ENCODE measurements at places on chromosomes 2 and 18.
A peak's percentile ranks its signal among the peaks of the same experiment; 100 is the strongest.

- no peak for DNase-seq
Measured at GRCh38 chr18:44533071-44533470, 147.6 kb upstream of the SETBP1 start.

DNA sequence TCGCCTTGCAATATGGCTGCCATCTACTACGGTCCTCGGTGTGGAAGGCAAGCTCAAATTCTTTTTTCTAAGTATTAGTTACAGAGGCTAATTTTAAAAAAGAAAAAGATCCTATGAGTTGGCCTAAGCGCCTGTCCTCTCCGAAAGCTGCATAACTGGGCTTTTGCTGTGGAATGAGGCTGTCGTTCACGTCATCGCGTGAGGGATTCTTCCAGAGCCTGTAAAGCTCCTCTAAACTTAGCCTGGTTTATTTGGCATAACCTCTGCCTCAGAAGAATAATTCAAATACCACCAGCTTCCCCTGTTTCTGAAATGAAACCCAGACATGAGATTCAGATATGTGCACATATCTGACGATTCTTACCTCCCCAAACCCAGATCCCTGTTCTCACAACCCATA is 187.4 kb downstream of the DNER start:
- DNase-seq, result no peak

- no peak for DNase-seq
Measured at GRCh38 chr18:75538727-75539126, 111.2 kb upstream of the SMIM21 start.

GRCh38 chr2:144514616-144515091 is 5.3 kb downstream of the ZEB2 start:
- no peak for DNase-seq

- DNase-seq, result no peak
Measured at GRCh38 chr2:202108345-202108744, 35.3 kb downstream of the KIAA2012 start.

DNA sequence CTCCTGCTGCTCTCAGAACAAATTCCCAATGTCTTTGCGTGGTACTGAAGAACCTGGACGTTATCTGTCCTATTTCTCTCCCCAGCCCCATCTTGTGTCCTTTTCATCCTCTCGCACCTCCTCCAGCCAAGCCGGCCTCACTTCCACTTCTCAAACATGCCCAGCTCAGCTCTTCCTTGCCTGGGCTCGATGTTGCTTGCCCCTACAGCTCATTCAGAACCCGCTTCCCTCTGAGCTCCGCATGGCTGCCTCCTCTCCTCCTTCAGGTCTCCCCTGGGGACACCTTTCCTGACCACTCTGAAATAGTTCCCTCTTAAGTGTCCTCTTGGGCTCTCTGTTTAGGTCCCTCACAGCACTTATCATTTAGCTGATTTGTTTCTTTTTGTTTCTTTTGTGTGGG is 6.7 kb upstream of the SMARCAL1 start:
- no peak for DNase-seq

- no peak for DNase-seq
Measured at GRCh38 chr2:72028996-72029395, 118.7 kb downstream of the CYP26B1 start.

GRCh38 chr2:236603361-236604015 is 33.9 kb downstream of the ACKR3 start:
- no peak for DNase-seq

DNA sequence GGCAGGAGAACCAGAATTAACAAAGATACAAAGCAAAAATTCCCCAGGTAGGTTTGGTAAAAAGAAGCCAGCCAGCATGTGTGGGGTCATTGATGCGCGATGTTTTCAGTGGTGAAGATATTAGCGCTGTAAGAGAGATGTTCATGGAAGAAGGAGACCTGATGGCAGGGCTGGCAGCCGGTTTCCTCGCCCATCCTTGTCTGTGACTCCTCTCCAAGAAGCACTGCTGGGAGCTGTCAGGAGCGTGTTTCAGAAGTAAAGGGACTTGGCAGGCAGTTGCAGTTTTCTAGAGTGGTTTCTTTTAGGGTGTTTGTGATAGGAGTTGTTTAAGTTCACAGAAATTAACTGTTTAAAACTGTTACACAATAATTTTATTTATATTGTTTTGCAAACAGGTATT is 24.6 kb downstream of the TAF1B start:
- no peak for DNase-seq

GRCh38 chr2:20917287-20917660 is 94.4 kb upstream of the LDAH start:
- no peak for DNase-seq

- DNase-seq, result no peak
Measured at GRCh38 chr2:234725528-234726264, 226.1 kb upstream of the SH3BP4 start.

DNA sequence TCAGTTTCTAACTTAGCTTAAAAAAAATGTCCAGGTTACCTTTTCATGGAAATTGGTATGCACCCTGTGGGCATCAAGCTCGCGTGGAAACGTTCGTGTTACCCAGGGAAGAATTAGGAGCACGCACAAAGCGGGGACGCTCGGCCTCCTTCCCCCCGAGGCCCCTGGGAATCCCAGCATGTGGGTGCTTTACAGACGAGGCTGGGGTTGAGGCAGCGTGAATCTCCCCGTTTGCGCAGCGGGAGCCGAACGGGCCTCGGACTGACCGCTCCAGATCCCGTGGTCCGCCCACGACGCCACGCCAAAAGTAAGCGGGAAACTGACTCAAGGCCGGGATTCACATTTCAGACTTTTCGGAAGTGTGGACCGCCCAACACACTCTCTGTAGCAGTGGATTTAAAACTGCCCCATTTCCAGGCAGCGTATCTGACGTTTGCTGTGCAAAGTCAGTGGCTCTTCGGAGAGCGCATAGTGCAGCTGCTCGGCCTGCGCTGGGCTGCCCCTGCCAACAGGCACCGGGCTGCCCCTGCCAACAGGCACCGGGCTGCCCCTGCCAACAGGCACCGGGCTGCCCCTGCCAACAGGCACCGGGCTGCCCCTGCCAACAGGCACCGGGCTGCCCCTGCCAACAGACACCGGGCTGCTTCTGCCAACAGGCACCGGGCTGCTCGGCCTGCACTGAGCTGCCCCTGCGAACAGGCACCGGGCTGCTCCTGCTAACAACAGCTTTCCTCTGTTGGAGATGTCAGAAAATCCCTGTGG is 49.7 kb downstream of the SH3YL1 start:
- no peak for DNase-seq

DNA sequence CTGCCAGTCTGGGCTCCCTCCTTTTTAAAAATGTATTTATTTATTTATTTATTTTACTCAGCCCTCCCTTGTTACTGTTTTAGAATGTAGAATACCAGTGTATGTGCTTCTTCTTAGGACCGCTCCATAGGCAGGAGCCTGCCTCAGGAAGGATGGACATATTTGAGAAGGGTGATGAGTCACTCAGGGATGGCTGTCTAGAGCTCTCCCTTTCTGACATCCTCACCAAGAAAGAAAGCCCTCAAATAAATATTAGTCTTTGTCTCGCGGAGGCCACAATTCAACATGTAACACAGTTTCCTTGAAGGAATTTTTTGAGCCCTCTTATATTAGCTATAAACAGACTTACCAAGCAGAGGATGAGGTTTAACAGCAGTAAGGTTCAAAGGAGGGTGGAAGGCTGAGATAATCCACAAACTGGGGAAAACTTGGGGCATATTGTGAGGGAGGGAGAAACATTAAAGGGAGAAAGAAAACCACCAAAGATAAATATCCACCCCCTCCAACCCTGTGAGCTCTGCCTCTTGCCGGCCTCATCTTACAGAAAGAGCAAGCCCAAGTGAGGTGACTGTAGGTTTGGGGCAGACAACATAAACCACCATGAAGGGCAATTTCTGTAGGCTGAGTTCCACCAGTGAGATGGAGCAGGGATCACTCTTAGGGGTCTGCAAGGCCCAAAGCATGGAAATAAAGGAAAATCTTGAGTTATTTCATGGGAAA is 163.4 kb downstream of the LRRTM1 start:
- DNase-seq, result no peak

GRCh38 chr2:118473241-118473640 is 374.2 kb downstream of the EN1 start:
- no peak for DNase-seq

DNA sequence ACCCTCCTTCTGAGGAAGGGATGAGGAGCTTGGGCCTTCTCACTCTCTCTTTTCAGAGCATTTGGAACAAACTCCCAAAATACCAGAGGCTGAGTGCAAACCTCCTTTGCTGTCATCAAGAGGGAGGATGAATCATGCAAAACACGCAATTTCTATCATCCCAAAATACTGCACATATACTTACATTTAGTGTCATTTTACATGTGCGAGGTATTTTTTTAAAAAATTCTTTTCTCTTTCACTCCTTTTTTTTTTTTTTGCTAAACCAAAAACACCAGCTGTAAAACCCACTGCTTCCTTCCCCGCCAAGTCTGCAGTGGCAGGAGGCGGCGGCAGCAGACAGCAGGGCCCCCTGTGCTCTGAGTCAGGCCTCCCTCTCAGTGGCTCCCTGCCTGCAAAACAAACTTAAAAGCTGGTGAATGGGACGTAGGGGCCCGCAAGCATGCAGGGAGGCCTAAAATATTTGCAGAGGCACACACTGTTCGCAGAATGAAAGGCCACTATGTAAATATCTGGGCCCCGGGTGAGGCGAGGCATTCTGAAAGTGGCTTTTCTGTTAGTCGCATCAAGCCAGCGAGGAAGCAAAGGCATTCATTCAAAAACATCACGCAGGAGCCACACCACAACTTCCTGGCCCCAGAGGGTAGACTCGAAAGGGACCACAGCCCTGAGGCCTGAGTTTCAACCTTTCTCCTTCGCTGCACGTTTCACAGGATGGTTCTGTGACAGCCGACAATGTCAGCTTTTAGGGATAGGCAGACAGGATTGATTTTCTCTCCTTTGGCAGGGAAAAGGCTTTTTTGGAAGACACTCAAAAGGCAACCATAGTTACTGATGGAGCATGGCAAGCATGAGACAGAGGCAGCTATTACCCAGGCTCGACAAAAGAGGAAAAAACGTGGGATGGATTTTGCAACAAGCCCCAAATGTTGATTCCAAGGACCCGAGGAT is 73.4 kb downstream of the ACTR2 start:
- DNase-seq, result peak; percentile 57

GRCh38 chr2:58842501-58843155 is 601.5 kb upstream of the FANCL start:
- no peak for DNase-seq

- no peak for DNase-seq
Measured at GRCh38 chr2:224405412-224405811, 3.5 kb upstream of the FAM124B start.

GRCh38 chr2:133240491-133241223 is 327.6 kb downstream of the NCKAP5 start:
- DNase-seq, result no peak

- DNase-seq, result no peak
Measured at GRCh38 chr2:235577404-235578330, 83.8 kb downstream of the AGAP1 start.

- no peak for DNase-seq
Measured at GRCh38 chr2:173991856-173992588, 26.8 kb upstream of the SP3 start.
